Stimulated activated CD4-positive, alpha-beta T cell treated with anti-CD3 and anti-CD28 coated beads, Interleukin-1b, Interleukin-23, amount 100 ng/mL, for 1 hour (primary cell): ENCODE measurements at places on chromosomes 3 and 15.

- DNase-seq, result no peak
Measured at GRCh38 chr15:29635513-29636098, 186.7 kb downstream of the TJP1 start.

GRCh38 chr3:66572090-66572675, 71.4 kb upstream of the LRIG1 start:
- no peak for DNase-seq

DNA sequence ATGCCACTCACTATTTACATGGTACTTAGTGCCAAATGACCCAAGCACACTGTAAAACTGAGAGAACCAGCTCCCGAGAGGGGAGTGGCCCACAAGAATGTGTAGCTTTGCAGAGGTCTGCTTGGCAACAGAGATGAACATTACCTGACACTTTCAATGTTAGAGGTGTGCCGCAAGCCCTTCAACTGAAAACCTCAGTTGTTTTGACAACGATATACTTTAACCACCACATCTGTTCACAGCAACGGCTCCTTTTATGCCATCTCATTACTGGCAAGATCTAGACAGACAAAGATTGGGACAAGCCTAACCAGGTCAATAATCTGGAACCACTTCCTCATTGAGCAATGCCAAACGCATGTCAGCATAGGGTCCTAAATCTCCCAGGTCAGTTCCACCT, 23.7 kb downstream of the NEK10 start:
- no peak for DNase-seq

- no peak for DNase-seq
Measured at GRCh38 chr3:140408252-140408651, 269.6 kb upstream of the TRIM42 start.

DNA sequence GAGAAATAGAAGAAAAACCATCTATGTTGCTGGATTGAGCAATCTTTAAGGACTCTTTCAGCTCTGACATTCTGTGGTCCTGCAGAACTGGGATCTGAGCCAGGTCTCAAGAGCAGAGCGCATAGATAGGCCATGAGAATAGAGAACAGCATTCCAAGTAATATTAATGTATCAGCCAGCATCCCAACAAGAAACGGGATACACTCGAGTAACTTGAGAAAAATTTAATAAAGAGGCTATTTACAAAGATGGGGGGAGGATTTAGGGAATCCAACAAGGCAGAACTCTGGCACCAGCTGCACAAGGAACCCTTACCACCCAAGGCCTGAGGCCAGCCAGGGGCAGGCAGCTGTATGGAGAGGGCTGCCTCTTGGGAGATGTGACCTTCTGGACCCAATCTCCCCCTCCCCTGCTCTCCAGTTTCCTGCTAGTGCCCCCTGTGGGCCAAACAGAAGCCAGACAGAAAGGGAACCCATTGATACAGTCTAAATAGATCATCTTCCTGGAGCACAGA, 8.2 kb downstream of the TMOD2 start:
- no peak for DNase-seq

DNA sequence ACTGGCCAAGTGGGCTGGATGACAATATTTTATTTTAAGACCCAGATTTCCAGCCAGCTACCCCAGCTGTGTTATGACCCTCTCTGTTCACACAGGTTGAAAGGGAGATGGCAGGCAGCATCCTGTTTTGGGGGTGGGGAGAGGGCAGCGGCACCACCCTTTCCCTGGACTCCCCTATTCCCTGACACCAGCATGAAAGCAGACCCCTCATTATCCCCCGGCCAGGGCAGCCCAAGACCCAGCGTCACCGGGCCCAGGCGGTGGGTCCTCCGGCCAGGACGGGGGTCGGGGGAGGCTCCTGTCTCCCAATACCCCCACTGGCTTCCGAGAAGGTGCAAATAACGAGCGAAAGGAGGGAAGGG, 127.6 kb upstream of the MEF2A start:
- DNase-seq, result no peak

DNA sequence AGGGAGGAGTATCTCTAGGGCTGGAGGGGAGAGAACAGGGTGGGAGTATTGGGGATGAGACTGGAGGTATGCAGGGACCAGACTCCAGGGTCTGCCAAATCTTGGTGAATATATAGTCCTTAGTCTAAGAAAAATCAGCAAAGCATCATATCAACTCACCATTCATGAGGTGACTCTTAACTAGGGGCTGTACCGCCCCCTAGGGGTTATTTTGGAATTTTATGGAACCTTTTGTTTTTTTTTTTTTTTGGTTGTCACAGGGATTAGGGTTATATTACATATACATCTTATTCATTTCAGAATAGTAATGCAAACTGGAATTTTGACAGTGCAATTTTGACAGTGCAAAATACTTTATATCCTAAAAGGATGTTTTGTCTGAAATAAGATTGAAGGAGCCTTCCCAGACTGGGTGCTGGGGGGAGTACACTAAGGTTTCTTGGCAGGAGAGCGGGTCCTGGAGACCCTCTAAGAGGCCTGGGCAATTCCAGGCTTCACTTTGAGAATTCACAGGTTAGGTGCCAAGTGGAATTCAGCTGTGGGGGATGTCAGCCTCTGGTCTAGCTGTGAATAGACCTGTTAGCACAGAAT, 7.5 kb downstream of the CMTM7 start:
- DNase-seq, result no peak

DNA sequence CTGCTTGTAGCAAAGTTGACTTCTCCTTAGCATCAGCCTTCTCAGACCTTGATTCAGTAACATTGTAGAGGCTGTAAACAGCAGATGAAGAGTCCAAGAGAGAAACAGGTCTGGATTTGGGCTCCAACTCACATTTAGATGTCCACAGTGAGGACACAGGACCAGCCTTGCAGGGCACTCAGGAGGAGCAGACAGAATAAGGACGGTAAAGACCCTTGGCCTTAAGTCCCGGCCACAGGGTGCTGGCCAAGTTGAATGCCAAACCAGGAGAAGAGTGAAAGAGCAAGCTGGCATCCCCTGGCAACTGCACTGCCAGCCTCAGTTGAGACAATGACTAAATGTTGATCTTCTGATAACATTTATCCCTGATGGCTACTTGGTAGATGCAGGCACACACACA, 136.3 kb downstream of the LRRK1 start:
- DNase-seq, result no peak

DNA sequence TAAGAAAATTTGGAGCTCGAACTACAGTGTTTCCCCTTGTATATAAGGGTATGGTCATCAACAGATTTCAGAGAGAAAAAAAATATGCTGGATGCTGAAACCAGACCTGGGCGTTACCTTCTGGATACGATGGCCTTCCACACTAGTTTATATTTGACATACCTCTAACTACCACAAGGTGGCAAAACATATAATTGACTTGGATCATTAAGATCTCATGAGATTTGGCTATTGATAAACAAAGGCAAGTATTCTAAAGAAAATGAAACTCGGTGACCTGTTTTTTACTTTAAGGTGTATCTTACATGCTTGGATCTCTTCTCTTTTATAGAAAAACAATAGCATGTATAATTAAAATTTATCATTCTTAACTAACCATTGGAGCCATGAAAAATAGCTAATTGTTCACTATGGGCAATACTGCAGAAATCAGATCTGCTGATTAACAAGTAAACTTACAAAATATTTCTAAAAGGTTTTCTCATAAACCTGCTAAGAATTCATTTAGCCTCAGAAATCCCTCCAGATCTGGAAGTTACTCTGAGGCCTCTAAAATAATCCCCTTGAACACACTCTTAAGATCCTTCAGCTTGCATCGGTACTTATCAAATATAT, 300.6 kb upstream of the KCNH8 start:
- no peak for DNase-seq

DNA sequence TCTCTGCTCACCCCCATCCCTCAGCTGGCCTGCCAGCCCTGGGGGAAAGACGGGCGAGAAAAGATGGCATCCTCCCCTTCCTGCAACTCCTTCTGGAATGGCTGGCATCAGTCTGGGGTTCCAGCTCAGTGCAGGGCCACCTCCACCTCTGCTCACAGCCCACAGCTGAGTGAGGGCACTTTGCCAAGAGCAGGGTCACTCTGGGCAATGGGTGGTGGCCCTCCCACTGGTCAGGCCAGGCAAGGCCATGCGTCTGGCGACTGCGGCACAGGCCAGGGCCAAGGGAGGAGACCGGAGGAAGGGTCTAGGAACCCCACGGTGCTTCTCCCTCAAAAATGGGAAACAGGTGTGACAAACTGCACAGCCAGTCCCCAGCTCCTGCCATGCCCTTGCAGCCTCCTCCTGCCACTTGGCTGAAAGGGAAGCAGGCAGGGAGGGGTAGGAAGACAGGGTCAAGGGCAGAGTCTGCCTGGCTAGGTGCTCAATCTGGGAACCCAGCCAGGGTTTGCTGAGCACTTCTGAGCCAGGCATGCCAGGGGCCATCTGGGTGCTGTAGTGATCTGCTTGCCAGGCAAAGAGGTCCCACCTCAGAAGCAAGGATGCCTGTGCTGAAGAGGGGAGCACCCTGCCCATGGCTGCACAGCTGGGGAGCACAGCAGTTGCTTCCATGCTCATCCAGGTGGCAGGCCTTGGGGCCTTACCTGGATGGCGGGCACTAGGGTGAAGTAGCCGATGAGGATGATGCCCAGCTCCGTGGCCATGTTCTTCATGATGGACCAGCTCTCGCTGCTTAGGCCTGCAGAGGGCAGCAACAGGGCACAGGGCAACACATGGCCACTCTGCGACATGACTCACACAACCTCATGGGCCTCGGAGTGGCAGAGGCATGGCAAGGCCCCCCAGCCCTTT, 41.2 kb downstream of the PTPN23 start:
- DNase-seq, result no peak

DNA sequence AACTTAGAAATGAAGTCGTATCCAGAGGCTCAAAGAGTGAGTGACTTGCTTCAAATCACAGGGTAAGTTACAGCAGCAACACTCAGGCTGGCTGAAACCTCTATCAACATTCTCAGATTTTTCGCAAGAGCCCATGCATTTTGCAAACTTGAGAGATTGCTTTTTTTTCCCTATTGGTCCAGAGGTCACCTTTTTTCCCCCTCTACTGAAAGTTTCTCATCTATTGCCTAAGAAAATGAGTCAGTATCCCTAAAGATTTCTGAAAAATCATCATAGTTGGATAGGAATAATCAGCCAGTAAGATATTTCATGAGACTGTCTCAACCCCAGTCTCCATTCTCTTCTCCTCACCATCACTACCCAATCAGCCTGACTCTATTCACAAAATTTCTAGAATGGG, 410.6 kb downstream of the FOXP1 start:
- DNase-seq, result no peak

GRCh38 chr3:134638385-134639030, 12.3 kb downstream of the KY start:
- DNase-seq, result no peak

- DNase-seq, result no peak
Measured at GRCh38 chr3:21894459-21895340, 143.7 kb upstream of the ZNF385D start.

GRCh38 chr3:116473602-116474001, 28.3 kb upstream of the LSAMP start:
- no peak for DNase-seq

- no peak for DNase-seq
Measured at GRCh38 chr3:197432384-197433127, 123.2 kb downstream of the BDH1 start.

DNA sequence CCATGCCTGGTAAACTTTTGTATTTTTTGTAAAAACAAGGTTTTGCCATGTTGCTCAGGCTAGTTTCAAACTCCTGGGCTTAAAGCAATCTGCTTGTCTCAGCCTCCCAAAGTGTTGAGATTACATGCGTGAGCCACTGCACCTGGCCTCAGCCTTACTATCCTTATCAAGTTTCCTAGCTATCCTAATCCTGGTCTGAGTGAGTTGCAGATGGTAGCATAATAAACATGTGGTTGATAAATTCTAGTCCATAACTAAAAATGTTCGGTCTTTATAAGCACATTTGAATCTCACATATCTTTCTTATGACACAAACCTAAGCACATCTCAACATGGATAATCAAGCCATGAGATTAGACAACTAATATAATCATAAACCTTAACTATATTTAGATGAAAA, 18.5 kb downstream of the NPHP3 start:
- no peak for DNase-seq

GRCh38 chr15:48168616-48169015, 9.5 kb downstream of the MYEF2 start:
- DNase-seq, result no peak

GRCh38 chr15:29942143-29942542, 119.9 kb upstream of the TJP1 start:
- DNase-seq, result no peak

DNA sequence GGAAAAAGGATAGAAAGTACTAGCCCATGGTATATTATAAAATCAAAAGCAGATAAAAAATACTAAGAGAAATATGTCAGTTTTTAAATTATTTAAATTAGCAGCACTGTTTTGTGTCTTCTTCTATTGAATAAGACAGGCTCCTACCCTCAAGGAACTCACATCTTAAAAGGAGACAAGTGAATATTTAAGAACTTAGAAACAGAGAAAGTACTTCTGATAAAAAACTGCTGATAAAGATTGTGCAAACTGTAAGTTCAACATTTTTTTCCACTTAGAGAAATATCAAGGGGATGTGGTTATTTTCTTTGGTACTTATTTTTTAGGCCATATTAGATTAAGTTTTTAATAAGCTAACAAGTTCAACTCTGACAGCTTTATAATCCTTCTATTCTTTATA, 3.0 kb upstream of the ANKRD28 start:
- no peak for DNase-seq

DNA sequence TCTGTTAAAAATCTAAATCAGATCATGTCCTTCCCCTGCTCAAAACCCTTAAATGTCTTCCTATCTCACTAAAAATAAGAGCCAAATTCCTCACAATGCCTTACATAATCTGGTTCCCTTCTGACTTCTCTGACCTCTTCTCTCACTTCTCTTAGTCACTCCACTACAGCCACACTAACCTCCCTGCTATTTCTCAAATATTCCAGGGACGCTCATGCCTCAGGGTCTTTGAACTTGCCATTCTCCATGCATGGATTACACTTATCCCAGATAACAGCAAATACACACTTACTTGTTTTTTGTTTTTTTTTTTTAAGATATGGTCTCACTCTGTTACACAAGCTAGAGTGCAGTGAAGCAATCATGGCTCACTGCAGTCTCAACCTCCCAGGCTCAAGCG, 8.5 kb downstream of the TP53BP1 start:
- DNase-seq, result no peak

DNA sequence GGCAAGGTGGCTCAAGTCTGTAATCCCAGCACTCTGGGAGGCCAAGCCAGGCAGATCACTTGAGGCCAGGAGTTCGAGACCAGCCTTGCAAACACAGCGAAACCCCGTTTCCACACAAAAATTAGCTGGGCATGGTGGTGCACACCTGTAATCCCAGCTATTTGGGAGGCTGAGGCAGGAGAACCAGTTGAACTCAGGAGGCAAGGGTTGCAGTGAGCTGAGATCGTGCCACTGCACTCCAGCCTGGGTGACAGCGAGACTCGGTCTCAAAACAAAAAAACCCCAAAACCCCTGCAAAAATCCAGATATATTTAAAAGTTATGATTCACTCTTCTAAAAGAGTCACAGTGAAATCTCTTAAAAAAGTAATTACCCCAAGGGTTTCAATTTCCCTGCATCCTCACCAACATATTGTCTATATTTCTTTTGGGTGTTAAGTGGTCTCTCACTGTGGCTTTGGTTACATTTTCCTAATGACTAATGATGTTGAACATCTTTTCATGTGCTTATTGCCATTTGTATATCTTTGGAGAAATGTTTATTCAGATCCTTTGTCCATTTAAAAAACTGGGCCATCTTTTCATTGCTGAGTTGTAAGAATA, 73.2 kb upstream of the UBP1 start:
- DNase-seq, result no peak
